LNCaP clone FGC (cell line): ENCODE measurements at places on chromosomes 5 and 9.
A peak's percentile ranks its signal among the peaks of the same experiment; 100 is the strongest.

- no peak for DNase-seq
These were observed 8.8 kb upstream of the LCP2 start for GRCh38 chr5:170306381-170306831.

DNA sequence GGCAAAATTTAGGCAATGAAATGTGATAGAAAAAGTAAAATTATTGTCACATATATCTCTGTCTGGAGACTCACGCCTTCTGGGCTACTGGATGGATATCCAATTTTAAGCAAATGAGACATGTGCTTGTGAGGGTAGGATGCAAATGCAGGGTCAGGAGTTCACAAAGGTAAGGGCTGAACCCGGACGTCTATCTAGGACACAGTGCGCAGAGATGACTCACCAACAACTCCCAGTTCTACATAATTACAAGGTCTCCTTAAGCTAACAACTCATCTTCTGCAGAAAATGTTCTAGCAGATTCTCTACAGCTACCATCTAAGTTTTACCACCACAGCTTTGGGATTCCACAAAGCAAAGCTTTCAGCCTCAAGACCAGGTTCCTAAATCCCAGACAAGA lies 160.5 kb downstream of the ENTREP1 start:
- no peak for DNase-seq

GRCh38 chr5:172768098-172768572 lies 2.9 kb downstream of the DUSP1 start:
- no peak for DNase-seq

DNA sequence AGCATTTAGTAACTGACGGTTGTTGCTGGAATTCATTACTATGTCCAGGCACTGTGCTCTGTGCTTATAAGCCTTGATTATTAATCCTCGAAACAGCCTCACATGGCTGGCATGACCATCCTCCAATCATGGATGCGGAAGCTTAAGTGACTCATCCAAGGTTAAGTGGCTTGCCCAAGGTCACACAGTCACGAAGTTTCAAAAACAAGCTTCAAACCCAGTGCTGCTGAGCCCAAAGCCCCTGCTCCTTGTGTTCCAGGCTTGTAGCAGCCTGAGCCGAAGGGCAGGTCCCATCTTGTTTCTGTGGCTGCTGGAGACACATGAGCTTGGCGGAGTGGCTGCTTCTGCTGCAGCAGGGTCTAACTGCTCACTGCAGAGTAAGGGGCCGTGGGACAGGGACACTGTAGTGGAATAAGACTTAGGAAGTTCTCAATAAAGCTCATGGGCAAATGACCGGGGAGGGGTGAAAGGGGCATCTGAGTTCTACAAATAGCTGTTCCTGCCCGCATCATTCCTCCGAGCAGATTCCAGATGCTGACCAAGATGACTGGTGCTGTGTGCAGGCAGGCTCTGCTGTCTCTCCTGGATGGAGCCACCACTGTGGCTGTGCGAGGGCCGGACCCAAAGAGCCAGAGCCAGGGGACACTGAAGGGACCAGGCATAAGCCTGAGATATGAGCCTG lies 32.4 kb downstream of the WHRN start:
- no peak for DNase-seq

DNA sequence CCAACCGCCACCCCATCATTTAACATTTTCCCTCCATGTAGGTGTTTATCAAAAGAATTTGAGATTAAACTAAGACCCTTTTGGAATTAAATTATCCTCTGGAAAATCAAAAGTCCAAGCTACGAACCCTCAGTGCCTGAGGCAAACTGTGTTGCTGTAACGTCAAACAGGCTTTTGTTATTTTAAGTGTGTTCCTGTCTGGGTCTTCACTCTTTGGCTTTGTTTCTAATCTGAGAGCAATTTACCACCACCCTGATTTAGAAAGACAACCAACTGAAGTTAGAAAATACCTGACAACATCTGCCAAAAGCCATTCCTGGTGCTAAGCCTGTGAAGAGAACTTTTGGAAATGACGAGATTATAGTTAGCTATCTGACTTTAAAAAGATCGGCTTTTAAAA lies 199.9 kb downstream of the DIRAS2 start:
- no peak for DNase-seq

DNA sequence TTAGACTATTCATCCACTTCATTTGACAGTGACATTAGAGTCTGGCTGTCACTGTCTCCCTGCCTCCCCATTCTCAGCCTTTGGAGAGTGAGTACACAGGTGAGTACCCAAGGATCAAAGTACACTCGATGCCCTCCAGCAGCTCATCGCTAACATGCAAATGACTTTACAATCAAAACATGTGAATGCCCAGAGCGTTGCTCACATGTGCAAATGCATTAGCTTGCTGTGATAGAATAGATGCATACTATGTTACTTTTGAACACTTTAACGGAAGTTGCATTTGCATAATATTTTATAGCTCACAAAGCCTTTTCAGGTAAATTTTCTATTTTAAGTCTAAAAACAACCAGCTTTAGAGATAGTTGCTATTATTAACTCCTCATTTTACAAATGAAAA lies 107.6 kb downstream of the SYK start:
- no peak for DNase-seq

- DNase-seq: no peak
These were observed 13.5 kb downstream of the TBC1D9B start for GRCh38 chr5:179893958-179894895.

GRCh38 chr9:111662576-111663300 lies 1.3 kb downstream of the GNG10 start:
- no peak for DNase-seq

DNA sequence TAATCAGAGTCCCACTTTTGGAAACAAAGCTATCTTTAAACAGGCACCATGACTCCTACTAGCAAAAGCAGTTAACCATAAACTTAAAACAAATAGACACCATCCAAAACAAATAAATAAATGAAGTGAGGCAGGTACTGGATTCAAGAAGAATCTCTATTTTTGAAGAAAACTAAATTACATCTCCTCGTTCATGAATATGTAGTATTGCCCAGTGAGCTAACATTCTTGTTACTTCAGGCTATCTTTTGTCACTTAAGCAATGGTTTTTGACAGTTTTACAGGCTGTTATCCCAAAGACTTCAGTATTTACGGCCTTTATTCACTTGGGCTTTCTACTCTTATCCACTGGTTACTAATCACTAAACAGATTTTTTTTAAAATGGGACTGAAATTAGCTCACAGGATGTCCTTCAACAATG lies 242.5 kb downstream of the MLLT3 start:
- DNase-seq: no peak

GRCh38 chr5:128974567-128974966 lies 9.3 kb downstream of the SLC27A6 start:
- no peak for DNase-seq

DNA sequence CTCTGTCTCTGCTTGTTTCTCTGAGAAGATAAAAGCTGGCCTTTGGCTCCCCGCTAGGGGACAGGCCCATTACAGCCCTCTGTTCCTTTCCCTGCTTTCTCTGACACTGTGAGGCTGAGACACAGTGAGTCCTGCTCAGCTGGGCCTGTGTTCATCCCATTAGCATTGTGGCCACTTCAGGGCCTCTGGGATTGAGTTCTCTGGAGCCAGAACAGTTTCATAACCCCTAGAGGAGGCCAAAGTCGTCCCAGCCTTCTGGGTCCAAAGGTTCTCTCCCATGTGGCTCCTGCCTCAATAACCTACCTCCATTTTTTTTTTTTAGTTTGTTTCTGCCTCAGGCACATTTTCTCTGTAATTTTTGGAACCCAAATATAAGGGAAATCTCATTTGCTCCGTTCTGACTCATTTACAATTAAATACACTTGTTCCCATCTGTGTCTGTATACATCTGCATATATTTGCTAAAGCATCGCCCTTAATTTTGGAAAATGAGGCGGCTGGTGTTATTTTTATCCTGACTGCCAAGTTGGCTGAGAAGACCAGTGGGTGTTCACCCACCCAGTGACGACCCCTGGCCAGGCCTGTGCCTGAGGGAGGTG lies 27.3 kb upstream of the CTNNA1 start:
- no peak for DNase-seq

- DNase-seq: peak; percentile 41
These were observed 700.2 kb upstream of the PTPRD start for GRCh38 chr9:11312966-11313365.

DNA sequence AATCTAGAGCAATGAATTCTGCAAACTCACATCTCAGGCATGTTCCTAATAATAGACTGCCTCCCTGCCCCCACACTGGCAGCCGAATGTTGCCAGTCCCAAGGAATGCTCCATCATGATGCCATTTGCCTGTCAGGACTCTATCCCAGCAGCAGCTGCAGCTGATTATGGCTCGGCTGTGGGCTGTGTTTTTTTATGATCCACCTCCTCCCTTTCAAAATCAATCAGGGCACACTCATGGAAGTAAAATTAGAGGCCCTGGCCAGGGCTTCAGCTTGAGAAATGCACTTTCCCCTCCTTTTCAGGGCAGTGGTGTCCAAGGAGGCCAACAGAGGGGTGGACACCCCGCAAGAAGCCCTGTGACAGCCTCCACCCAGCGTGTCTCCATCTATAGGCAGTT lies 176.7 kb upstream of the S1PR3 start:
- no peak for DNase-seq

DNA sequence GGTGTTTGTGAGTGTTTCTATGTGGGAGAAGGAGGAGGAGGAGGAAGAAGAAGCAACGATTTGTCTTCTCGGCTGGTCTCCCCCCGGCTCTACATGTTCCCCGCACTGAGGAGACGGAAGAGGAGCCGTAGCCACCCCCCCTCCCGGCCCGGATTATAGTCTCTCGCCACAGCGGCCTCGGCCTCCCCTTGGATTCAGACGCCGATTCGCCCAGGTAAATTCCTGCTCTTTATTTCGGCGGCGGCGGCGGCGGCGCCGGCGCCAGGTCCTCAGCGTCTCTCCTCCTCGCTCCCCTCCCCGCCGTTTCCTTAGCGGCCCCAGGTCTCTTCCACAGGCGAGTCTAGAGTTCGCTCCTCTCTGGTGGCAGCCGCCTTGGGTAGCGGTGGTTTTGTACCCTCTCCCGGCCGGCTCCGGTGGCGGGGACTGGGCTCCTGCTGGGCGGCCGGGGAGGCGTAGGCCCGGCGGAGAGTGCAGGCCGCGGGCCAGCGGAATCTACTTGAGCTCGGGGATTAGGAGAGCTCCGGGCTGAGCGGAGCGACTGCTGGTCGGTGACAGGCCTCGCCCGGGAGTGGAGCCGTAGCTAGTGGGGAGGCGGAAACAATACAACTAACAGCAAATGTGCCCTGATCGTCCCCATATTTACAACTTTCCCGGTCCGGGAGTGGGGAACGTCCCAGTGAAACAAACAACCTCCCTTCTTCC lies 547 bp downstream of the NIPBL start:
- no peak for DNase-seq

- no peak for DNase-seq
These were observed 21.4 kb downstream of the PJA2 start for GRCh38 chr5:109388407-109388806.

DNA sequence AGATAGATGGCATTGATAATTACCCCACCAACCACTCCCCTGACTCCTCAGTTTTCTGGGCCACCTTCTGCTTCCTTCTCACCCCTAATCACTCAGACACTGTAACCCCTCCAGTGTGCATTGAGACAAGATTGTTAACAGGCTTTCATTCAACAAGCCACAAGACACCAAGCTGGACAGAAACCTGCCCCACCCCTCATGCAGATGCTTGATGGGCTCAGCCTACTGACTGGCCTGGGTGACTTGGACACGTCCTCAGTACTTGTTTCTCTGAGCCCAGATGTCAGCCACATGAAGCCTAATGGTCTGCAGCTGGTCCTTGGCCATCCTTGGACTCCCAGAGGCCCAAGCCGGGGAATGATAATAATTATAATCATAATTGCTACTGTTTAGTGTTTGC lies 71.4 kb upstream of the SMIM23 start:
- DNase-seq: no peak

DNA sequence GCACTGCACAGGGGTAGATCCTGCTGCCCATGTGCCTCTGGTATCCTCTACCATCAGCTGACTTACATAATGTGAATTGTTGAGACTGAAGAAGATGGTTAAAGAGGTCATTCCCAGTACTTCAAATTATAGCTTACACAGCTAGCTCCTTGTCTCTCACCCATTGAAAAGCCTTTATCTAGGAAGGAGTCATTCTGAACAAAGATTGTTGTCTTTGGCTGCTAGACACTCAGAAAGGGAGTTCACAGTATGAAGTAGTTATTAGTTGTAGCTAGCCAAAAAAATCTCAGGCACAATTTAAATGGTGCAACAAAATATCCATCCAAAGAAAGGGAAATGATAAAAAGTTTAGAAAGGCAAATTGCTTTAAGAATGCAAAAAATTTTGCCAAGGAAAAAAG lies 102.0 kb upstream of the NREP start:
- no peak for DNase-seq

DNA sequence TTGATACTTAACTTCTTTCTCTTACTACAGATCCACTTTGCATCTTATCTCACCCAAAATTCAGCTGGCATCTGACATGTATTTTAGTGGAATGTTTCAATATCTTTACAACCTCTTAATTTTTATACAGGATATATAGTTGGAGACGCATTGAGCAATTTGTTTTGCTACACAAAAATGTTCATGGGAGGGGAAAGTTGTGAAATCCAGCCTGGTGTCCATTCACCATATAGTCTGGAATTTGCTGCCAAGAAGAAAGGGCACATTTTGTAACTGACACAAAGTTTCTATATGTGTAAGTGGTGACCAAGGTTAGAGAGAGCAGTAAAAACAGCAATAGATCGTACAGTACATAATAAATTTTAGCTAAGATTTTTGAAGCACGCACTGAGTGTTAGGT lies 14.0 kb upstream of the CHD1 start:
- DNase-seq: no peak

GRCh38 chr9:17928768-17929167 lies 349.9 kb downstream of the SH3GL2 start:
- DNase-seq: no peak

- no peak for DNase-seq
These were observed 713 bp downstream of the MOB3B start for GRCh38 chr9:27528886-27529315.

- DNase-seq: no peak
These were observed 10.7 kb downstream of the IL4 start for GRCh38 chr5:132684491-132684890.

GRCh38 chr5:134086225-134086942 lies 28.1 kb upstream of the TCF7 start:
- no peak for DNase-seq

DNA sequence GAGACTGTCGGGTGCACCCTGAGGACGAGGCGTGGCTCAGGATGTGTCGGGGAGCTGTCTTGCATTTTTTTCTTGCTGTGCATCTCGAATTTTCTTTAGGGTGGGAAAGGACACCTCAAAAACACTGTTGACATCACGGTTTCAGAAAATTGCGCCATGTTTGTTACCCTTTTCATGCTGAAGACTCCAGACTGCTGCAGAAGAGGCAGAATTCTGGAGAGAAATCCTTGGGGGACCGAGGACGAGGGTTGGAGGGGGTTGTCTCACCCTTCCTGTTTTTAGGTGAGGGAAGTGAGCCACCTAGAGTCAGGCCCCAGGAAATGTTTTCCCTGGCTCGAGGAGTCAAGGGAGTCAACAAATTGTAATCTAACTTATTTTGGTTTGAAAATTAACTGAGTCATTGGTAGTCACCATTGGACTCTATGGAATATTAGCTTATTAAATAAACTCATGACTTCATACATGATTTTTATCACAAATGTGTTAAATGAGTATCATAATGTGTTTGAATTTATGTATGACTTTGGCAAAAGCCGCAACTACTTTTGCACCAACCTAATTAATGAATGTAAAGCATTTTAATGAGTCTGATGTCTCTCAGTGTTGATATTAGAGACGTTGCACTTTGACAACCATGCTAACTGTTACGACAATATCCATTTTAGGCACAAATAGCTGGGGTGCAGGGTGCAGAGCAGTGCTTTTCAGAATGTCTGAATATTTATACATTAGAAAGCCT lies 724 bp upstream of the LYSMD3 start:
- DNase-seq: peak; percentile 58

- DNase-seq: no peak
These were observed 14.0 kb downstream of the PDGFRB start for GRCh38 chr5:150141544-150142184.
